ENCODE measurements at places on chromosomes 11 and 22. TPM values are rescaled to one million over a fixed set of nuclear protein-coding genes. Genes with fewer than 3 reads are reported as not detected.

FOLR1 gene
- 91.6 TPM for polyA plus RNA-seq

DNA sequence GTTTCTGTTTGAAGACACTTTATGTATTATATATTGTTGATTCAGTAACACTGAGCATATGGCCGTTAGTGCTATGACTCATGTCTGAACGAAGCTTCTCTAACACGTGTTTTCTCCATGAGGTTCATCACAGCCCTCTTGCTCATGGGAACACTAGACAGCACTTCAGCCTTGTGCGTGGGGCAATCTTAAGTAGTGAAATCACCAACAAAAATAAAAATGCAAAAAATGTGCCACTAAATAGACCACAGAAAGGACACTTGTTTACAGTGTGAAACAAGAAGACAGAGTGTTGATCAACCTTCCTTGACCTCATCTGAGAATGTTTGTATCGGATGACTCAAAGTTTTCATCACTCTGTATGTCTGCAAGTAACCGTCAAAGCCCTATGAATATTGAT, 94.5 kb downstream of the FDX1 start:
- no peak for DNase-seq

DAGLA gene
- polyA plus RNA-seq = 1.9 TPM

GRCh38 chr11:6576471-6577373, 26.7 kb downstream of the RRP8 start:
- DNase-seq = peak; percentile 74

GRCh38 chr11:28763151-28763550, 655.0 kb downstream of the METTL15 start:
- DNase-seq = no peak

DBX1 gene
- not detected for polyA plus RNA-seq

DEFB131B gene
- polyA plus RNA-seq = not detected

DNA sequence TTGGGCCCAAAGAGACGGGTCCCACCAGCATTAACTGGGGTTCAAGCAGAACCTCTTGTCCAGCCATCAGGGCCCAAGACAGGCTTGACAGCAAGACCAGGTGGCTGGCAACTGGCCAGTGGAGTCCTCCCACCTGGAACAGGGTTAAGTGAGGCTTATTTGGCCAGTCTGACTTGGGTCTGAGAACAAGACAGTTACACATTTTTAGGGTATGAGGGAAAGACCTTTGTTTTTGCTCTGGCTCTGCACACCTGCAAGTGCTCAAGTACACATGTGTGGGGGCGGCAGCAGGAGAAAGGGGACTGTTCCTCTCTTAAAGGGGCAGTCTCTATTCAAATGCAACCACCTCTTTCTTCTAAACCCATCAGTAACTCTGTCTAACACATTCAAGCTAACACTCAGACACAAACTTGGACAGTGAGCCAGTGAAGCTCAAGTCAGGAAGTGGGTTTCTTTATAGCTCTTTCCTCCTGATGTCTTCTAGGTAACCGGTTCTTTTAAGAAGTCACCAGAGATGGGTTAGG, 116.2 kb downstream of the ETS1 start:
- no peak for DNase-seq

SAA4 gene
- not detected for polyA plus RNA-seq

GRCh38 chr11:43578346-43579170, 102.0 kb upstream of the HSD17B12 start:
- DNase-seq = no peak

GRCh38 chr11:95702526-95702925, 87.1 kb downstream of the FAM76B start:
- DNase-seq = no peak

RBM7 gene
- 53.7 TPM for polyA plus RNA-seq

MMP13 gene
- not detected for polyA plus RNA-seq

VPREB3 gene
- 0.61 TPM for polyA plus RNA-seq

DNA sequence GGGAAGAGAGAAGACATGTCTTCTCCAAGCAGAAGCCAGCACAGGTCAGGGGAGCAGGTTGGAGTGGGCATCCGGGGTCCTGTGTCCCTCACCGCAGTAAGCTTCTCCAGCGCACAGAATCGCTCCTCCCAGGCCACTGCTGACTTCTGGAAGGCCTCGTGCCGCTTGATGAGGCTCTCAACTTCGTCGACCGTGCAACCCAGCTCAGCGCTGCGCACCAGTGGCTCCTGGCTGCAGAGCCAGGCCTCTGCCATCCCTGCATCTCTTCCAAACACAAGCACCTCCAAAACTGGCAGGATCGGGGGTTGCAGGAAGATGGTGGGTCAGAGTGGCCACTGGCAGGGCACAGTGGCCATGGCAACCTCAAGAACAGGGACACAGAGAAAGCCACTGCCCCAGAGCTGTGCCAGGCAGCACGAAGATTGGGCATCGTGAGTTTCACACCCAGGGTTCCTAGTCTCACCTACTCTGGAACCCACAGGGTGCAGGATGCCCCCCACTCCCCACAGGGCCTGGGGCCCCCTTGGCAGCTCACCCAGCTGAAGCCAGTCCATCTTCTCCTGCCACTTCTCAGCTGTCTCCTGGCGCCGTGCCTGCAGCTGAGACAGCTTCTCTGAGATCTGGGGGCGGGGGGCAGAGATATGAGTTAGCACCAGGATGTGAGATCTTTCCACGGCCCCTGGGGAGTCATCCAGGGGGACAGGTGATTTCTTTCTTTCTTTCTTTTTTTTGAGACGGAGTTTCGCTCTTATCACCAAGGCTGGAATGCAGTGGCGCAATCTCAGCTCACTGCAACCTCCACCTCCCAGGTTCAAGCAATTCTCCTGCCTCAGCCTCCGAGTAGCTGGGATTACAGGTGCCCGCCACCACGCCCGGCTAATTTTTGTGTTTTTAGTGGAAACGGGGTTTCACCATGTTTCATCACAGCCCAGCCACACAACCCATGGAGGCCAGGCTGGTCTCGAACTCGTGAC, 11.2 kb upstream of the RBM4B start:
- no peak for DNase-seq

CRYBB3 gene
- polyA plus RNA-seq = 0.40 TPM

GRCh38 chr11:30879322-30880005, 293.3 kb upstream of the MPPED2 start:
- peak; percentile 74 for DNase-seq

- DNase-seq = no peak
Observed at GRCh38 chr22:23276656-23277582, 96.6 kb downstream of the BCR start.
